ENCODE measurements at places on chromosomes 11 and 22.

GRCh38 chr11:56782167-56782847, 33.8 kb upstream of the OR9G4 start:
- no peak for DNase-seq

DNA sequence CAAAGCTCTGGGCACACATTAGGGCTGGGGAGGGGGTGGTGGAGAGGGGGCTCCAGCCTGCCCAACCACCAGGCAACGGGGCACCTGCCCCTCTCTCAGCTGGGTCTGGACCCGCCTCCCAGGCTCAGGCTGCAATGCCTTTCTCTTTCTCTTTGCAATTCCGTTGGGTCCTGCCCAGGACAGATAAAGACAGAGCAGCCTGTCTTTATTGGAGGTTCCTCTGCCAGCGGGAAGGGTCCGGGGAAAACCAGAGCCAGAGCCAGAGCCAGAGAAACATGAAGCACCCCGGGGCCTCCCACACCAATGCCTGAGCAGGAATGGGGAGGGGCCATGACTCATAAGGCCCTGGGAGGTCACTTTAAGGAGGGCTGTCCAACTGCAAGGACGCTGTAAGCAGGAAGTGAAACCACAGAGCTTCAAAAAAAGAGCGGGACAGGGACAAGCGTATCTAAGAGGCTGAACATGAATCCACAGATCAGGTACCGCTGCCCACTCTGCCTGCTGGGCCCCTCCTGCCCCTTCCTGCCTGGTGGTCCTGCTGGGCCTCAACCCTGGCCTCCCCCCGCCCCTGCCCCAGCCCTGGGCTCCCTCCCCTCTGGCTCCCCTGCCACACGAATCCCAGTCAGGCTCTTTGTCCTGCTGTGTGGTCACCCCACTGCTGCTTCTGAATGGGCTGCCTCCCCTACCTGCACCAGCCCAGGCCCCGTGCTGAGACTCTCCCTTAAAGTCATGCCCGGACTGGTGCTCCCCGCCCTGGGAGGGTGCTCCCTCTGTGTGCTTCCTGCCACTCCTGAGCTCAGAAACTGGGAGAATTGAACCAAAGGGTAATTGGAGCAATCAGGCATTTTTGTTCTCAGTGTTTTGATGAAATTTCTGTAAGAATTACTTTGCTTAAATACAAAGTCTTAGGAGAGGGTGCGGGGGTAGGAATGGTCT, at the start of gene APOBEC3B:
APOBEC3B (plus strand) TSS at position 356 of the 936 bp plus-strand sequence; CDS start at position 463, 107 bp downstream.
- DNase-seq: peak; percentile 62

DNA sequence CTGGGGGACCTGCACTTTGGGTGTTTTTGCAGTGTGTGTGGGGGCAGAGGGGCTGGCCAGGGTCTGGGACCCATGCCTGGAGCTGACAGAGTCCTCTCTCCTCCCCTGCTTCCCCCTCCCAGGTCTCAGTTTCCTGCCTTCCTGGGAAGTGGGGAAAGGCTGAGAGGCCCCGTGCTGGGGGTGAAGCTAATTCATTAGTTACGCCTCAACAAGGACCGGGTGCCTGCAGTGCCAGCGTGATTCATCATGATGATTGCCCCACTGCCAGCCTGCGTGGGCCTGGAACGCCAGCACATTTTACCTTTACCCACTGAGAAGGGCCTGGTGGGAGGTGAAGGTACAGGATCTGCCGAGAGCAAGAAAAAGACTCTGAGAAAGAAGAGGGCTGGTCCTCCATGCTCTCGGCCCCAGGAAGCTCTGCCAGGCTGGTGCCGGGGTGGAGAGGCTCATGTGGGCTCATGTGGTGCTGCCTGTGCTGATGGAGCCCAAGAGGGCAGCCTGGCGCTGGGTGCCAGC, 2.9 kb upstream of the LRRC10B start:
- no peak for DNase-seq

GRCh38 chr11:77690649-77691048, 53.1 kb upstream of the CLNS1A start:
- no peak for DNase-seq

DNA sequence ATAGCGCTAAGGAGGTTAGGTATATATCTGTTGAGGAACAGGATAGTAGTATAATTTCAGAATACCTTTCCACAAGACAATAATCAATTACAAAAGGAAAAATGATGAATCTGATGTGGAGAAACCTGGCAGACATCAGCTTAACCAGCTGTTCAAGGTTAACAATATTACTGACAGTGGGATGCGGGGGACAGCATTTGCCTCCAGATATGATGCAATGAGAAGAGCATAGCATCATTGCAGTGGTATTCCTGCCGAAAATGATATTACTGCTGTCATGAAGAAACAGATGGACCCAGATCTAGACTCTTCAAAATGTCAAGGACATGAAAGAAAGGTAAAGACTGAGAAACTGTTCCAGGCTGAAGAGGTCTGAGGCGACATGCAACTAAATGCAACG, 49.7 kb downstream of the RBFOX2 start:
- no peak for DNase-seq

- DNase-seq: no peak
Observed at GRCh38 chr11:45736424-45736823, 68.5 kb upstream of the SLC35C1 start.

GRCh38 chr11:131099746-131100145, 183.5 kb upstream of the SNX19 start:
- DNase-seq: no peak

DNA sequence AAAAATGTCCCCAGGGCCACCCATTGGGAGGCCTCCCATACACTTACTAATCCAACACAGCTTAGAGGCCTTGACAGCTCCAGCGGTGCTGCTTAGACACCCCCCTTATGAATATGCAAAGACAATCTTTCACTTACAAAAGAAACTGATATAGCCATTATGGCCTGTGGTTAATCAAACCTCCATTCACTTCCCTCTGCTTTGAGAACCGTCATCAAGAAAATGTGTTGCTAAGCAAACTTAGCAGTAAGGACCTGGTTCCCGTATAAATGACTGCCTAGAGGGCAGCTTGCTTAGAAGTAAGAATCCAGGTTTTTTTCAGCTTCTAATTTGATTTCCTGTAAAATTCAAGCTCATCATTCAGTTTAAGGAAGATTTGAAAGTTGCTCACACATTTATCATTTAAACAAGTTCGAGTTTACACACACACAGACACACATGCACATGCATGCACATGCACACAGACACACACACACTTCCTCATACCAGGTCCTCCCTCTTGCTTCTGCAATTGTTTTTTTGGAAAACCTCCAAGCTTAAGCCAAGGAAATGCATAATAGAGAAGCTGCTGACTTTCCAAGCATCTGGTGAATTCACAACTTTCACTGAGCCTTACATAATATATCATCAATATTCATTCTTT, 137.7 kb upstream of the BLID start:
- DNase-seq: no peak

GRCh38 chr11:118443590-118444218, 7.4 kb downstream of the KMT2A start:
- no peak for DNase-seq

DNA sequence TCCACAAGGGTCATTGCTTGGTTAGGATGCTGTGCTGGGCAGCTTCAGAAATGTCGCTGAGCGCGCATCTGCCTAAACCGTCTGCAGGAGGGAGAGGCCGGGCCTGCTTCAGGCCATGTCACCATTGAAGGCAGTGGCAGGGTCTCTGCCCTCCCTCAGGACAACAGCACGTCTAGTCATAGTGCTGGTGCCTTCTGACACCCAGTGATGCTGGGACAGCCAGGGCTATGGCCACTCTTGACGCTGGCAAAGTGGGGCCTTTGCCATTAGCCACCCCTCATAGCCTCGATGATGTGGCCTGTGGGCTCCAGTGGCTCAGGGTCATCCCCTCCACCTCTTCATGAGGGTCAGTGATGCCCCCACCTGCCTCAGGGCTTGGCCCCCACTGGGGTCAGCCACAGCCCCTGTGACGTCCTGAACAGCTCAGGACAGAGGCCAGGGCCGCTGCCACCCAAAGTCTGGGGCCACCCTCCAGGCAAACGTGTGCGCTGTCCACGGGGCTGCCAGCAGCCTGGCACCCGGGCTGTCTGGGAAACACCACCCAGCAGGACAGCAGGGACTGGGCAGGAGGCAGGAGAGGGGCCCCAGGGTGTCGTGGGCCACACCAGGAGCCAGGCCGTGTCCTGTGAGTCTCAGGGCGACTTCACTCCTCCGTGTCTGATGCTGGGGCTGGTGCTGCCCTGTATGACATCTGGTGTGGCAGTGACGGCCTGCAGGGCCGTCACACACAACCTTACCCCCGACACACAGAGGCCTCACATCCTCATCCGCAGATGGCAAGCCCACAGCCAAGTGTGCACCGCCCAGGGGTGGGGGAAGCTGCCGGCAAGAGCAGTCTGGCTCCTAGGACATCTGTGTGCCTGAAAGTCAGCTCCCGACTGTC, 42.5 kb downstream of the CERK start:
- DNase-seq: no peak

- DNase-seq: no peak
Observed at GRCh38 chr11:132395434-132395833, 1025.0 kb downstream of the NTM start.

DNA sequence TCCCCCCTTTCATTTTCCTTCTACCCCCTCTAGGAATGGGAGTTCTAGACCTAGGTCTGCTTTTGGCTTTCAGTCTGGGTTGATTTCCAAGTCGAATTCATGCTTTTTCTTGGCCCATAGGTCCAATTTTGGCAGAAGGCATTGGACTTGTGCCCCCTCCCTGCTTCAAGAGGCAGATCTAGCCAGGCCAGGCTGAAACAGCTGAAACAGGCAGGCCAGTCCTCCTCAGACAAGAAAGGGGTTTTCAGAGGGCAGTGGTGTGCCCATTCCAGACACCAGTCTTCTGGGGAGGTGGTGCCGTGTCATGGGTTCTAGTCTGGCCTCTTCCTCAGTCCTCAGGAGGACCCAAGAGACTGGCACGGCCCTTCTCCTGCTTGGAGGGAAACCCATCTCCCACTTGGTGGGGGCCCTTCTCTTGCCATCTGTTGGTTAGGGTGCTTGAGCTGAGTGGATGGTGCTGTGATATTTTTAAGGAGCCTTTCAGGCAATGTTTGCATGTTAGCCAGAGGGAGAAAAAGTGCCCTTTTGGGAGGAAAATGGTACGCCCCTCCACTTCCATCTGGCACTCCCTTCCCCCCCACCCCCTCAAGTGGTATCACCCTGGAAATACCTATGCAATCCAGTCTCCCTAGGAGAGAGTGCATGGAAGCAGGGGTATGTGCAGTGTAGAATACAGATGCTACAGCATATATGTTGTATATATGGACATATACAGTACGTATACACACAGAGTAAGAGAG, 53.6 kb downstream of the SYT13 start:
- no peak for DNase-seq

DNA sequence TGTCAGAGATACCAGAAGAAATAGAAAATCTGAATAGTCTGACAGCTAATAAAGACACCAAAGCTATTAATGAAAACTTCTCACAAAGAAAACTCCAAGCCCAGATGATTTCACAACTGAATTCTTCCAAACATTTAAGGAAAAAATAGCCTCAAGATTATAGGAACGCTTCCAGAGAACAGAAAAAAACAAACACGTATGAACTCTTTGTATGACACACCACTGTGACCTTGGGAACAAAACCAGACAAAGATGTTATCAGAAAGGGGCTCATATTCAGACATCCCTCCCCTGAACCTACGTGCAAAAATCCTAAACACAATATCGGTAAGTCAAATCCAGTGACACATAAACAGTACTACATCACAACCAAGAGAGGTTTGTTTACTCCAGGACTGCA, 23.5 kb downstream of the CERK start:
- DNase-seq: no peak

- DNase-seq: no peak
Observed at GRCh38 chr11:66417000-66417399, 3.8 kb upstream of the NPAS4 start.

DNA sequence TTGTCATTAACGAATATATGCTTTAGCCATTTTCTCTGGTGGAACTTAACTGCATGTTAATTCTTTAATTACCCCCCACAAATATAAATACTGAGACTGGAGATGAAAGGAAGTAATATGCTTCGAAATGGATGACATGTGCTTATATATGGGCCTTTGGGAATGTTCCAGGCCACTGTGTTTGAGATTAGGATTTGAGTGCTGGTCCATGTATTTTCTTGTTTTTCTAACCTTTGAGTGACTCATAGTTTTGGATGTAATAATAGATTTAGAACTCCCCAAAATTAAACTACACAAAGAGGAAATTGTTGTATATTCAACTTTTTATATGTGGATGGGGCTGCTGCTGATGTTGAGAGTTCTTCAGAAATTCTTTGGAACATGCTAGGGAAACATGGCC, 54.2 kb downstream of the EXT2 start:
- DNase-seq: no peak

DNA sequence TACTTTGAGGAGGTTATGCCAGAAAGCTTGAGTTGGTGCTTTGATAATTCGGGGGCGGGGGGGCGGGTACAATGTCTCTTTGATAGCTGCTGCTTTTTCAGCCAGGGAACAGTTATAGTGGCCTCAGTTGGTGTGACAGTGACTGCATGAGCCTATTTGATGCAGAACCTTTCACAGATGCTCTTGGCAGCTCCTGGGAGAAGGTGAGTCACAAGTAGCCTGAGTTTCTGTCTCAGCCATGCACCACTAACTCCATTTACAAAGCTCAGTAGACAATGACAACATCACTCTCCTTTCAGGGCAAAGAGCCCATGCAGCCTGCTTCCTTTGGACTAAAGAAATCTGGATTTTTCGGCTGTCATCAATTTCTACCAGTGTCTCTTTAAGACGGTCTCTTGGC, 42.1 kb upstream of the SEZ6L start:
- DNase-seq: no peak

- DNase-seq: no peak
Observed at GRCh38 chr11:69489031-69489745, 7.7 kb downstream of the LINC01488 start.

DNA sequence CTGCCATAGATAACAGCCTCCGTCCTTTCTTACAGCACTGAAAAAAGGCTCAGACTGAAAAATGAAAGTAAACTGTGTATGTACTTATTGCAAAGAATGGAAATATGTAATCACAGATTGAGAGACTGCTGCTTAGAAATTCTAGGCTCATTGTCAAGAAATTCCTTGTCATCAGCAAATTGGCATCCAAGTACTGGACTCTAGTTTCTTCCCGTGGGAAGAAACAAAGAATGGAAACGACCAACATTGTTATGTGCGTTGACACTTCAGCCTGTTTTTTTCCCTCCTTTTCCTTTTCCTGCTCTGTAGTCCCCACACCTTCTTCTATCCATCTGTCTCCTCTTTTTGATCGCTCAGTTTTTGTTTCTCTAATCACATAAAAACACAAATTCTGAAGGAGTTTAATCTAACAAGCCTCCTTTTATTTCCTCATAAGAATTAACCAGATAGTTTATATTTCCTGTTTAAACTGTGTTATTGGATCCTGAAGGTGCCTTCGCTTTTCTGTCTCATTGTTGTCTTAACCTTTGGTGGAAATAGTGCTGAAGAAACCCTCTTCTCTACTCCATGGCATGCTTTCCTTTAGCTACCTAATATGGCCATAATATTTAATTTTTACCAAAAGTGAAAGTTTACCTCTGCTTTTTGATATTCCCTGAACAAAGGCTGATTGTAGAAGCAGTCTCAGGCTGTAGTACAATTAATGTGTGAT, 20.0 kb upstream of the CASP12 start:
- DNase-seq: no peak

- DNase-seq: no peak
Observed at GRCh38 chr11:6151117-6151516, 19.0 kb downstream of the OR52B2 start.

Measured in effector memory CD8-positive, alpha-beta T cell (primary cell).